Femur (tissue), 1 donor: ENCODE measurements at places on chromosomes 2 and 18.

GRCh38 chr18:42675810-42676209 lies 439.7 kb downstream of the RIT2 start:
- no peak for DNase-seq

GRCh38 chr2:205700331-205701132 lies 18.2 kb downstream of the NRP2 start:
- peak; percentile 68 for DNase-seq

GRCh38 chr2:176552501-176553135 lies 283.4 kb downstream of the MTX2 start:
- DNase-seq: peak; percentile 63

- peak; percentile 18 for DNase-seq
Observed at GRCh38 chr2:241894056-241894641, 24.6 kb downstream of the RTP5 start.

DNA sequence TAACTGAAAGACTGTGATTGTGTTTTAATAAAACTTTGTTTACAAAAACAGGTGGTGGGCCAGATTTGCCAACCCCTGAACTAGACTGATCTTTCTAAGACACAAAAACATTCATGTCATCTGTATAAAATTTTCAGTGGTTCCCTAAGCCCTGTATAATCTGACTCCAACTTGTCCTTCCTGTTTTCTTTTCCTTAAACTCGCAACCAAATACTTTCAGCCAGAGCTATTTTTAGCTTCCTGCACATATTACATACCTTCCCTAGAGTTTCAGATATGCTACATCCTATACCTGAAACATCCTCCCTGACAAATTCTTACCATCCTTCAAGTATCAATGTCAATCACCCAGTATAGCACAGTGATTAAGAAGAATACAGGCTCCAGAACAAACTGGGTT lies 4.8 kb downstream of the GCFC2 start:
- no peak for DNase-seq

DNA sequence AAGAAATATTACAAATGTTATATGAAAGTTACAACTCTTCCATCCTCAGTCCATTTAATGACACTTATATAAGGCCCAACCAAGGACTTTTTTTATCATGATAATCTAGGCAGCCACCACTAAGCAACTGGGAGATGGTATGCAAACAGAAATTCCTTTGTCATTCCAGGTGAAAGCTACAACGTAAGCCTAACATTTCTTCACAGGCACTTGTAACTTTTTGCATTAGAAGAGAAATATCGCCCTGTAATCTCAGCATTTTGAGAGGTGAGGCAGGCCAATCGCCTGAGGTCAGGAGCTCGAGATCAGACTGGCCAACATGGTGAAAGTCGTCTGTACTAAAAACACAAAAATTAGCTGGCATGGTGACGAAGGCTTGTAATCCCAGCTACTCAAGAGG lies 581.2 kb upstream of the SLC8A1 start:
- DNase-seq: no peak

DNA sequence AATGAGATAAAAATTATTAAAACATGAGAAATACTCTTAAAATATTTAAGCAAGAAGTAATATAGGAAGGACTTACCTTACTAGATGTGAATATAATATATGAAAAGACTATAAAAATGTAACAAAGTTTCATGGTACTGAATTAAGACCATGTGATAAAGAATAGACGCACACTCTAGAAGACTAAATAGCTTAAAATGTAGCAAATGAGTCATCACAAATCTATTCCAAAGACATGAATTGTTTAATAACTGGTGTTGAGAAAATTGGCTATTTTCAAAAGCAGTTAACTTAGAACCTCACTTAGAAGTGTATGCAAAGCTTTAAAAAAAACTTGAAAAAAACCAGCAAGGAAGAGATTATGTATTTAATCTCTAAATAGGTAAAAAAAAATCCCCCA lies 64.1 kb downstream of the POLE4 start:
- DNase-seq: no peak

- no peak for DNase-seq
Observed at GRCh38 chr2:15920696-15921095, 19.7 kb upstream of the MYCN start.

- DNase-seq: no peak
Observed at GRCh38 chr2:216658757-216659156, 25.5 kb downstream of the IGFBP2 start.

DNA sequence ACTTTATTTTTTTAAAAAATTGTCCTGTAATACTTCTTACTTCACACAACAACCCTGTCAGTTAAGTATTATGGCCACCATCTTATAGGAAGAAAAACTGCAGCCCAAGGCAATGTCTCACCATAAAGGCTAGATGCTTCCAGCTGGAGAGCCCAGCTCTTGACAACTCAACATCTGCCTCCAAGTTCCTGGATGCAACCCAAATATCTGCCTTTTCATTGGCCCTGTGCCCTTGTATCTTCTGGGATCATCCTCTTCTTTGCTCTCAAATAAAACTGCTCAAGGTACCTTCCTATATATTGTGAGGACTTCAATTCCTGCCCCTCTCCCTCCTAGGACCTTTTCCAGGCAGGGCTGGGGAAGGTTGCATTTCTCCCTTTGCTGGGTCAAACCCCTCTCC lies 69.5 kb downstream of the BIN1 start:
- DNase-seq: peak; percentile 26

DNA sequence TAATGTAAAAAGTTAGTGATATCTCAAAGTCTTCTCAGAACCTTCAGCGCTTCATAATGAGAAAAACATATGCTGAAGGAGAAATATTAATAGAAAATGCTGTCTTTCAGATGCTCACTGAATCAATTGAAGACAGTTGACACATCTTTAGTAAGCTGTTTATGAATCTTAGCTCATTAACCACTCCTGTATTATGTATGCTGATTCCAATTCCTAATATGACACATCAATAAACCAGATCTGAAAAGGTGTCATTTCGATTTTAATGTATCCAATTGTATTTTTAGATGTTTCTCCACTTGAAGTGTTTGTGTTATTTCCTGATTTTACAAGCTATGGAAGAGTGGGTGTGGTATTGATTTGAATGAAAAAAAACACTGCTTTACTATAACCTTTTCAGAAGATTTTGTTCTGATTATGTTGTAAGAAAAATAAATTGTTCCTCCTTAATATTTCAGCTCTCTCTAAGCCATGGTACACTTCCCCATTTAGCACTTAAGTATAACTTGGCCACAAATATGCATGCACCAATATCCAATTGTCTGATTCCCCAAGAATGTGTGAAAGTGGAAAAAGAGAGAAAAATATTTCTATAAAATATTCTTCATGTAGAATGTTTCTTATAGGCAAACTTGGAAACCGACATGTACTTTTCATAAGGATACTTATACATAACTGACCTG lies 569.8 kb downstream of the ARHGAP15 start:
- no peak for DNase-seq

GRCh38 chr2:101710036-101710435 lies 12.5 kb downstream of the MAP4K4 start:
- DNase-seq: no peak

GRCh38 chr2:12773586-12774394 lies 57.1 kb downstream of the TRIB2 start:
- no peak for DNase-seq

GRCh38 chr18:72342933-72343332 lies 201.2 kb downstream of the CBLN2 start:
- no peak for DNase-seq

DNA sequence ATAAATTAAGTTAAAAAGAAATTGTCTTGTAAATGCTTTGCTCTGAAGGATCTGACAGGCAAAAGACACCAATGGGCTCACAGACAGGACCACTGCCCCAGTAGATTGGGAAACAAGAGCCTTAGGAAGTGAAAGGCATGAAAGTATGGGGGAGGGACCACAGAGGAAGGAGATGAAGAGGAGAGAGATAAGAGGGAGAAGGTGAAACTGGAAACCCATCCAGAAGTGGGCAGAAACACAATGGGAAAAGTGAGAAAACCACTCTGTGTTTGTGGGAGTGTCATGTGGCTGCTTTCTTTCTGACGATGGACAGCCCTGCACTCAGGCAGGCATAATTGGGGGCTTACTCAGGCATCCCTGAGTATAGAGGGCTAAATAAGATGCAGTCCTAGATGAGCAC lies 101.5 kb upstream of the STON1 start:
- DNase-seq: no peak

- no peak for DNase-seq
Observed at GRCh38 chr2:209238765-209239584, 184.9 kb upstream of the MAP2 start.

GRCh38 chr2:143786026-143786765 lies 657.0 kb downstream of the ARHGAP15 start:
- DNase-seq: no peak

GRCh38 chr2:241851325-241852115 lies 7.2 kb downstream of the PDCD1 start:
- DNase-seq: peak; percentile 13

- no peak for DNase-seq
Observed at GRCh38 chr18:27175914-27176313, 9.2 kb downstream of the CHST9 start.

DNA sequence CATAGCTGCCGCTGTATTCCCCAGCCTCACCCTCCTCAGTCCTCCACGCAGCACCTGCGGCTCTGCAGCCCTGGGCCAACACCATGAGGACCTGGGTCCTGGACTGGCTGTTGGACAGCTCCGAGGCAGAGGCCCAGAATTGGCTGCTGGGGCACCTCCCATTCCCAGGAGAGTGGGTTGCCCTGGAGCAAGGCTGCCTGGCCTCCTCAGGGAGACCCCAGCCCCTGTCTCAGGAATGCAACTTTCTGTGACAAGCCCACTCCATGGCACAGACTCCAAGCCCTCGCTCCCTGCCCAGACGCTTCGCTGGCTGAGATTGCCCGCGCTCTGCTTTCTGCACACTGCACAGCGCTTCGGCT lies 33.0 kb downstream of the CYP26B1 start:
- no peak for DNase-seq

GRCh38 chr18:36798738-36799473 lies 29.9 kb downstream of the TPGS2 start:
- no peak for DNase-seq

DNA sequence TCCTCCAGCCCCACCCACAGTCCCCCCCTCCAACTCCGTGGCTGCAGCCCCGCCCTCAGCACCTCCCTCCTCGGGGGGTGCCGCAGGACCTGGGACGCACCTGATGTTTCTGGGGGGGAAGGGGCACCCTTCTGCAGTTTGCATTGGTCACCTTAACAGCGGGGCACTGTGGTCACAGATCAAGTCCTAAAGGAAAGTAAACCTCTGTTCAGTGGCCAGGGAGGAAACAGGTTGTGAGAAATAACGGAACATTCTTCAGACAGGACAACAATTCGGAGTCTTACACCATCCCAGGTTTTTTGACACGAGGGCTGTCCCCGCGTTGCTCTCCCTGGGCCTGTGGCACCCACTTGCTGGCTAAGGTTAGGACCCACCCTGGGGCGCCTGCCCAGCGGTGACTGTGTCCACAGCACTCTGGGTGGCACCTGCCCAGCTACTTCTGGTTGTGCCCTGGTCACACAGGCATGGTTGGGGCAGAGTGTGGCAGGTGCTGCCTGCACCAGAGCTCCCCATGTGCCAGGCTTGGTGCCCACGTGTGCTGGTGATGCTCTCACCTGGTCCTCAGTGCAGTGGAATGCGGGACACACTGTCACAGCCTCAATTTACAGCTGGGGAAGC lies 93.5 kb upstream of the OTOS start:
- no peak for DNase-seq

GRCh38 chr18:58464104-58464625 lies 164.7 kb downstream of the ALPK2 start:
- no peak for DNase-seq

DNA sequence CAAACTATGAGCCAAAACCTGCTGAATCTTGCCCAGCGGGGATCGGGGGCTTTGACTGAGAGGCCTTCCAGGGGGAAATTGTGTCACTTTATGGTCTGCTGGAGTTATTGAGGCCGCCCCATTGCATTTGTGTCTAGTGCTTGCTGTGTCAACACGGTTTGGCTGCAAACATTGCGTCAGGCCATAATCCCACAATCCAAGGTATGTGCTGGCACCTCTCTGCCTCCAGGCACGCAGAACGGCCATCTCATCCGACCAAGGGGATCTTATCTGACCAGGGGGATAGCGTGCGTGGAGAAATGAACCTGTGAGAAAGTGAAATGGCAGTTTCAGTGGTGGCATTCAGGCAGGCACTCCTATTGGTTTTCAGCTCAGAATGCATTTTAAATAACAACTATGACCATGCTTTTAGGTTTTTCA lies 18.1 kb upstream of the LYPD6B start:
- no peak for DNase-seq

DNA sequence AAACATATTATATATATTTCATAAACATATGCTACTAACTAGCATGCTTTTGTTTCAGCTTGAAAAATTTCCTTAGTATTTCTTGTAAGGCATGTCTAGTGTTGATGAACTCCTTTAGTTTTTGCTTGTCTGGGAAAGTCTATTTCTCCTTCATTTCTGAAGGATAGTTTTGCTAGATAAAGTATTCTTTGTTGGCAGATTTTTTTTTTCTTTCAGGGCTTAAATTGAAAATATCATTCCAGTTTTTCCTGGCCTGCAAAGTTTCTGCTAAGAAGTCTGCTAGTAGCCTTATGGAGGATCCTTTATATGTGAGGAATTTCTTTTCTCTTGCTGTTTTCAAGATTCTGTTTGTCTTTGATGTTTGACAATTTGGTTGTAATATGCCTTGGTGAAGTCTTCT lies 183.5 kb downstream of the SLC4A3 start:
- no peak for DNase-seq

DNA sequence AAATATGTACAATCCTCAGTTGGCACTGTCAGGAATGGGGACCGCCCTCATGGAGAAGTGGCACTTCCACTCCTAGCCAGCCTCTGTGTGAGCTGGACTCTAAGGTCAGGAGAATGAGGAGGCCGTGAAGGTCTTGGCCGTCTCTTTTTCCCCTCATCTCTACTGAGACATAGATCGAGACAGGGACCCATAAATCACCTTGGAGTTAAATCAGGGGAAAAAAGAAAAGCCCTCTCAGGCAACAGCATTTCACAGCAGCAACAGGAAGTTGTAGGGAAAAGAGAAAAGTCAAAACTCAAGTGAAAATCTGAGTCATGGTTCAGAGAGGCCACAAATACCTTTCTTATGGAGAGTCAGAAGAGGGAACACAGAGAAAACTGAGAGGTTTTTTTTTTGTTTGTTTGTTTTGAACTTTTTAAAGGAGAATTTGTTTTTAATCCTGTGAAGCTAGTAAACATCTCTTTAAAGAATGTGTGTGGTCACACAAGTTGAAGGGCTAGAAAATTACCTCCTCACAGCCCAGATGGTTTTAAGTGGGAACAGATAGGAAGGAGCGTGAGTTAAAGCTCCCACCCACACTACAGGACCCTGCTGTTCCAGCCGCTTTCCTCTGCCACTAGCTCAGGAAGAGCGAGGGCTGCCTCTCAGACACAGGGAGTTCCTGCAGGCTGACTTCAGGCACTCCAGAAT lies 30.6 kb upstream of the CYP1B1 start:
- no peak for DNase-seq

DNA sequence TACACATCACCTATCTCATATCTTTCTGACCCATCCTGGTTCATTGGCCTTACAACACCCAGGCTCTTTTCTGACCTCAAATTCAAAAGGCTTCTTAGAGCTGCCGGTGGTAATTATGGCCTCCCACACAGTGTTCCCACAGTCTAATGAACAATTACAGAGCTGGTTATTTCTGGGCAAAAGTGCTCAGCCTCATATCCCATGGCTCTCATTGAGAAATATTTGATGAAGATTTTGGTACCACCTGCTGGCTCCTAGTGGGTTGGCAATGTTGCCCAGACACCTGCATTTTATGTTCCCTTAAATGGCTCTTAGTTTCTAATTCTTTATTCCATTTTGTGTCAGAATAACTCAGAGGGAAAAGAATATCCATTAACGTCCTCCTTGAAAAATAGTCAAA lies 20.1 kb upstream of the SCYGR2 start:
- DNase-seq: no peak
